NCI-H1417 treated with DMSO at 0.1 percent for 48 hours (cell line): ENCODE measurements at places on chromosomes 2 and 18.

GRCh38 chr2:42722320-42723190, 41.4 kb downstream of the OXER1 start:
- no peak for DNase-seq

- no peak for DNase-seq
Measured at GRCh38 chr18:75351409-75351808, 76.1 kb downstream of the SMIM21 start.

DNA sequence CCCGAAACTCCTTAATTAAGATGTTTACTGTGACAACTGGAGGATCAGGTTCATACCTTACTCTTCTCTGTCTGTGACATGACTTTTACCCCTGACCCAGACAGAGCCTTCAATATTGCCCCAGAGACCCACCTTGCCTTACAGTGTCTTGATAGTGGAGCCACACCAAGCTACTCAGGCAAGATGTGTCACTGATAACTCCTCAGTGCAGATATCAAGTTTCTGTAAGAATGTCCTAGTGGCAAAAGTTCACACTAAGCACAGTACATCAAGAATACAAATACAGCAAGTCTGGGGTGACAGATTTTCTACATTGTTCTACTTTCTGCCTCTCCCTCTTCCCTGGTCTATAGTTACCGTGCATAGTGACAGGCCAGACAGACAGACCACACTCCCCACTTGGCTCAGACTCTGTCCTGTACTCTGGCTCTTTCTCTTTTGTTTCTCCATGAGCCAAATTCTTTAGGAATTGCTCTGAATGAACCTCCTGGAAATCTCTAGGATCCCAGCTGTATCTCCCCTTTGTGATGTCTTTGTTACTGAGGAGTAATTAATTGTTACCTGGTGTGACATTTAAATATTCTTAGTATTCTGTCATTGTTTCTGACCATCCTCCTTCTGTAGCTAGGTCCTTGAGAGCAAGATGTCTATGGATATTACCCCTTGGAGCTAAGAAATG, 24.1 kb upstream of the APOB start:
- DNase-seq: no peak

GRCh38 chr18:2258954-2259353, 312.4 kb downstream of the METTL4 start:
- DNase-seq: no peak

- DNase-seq: no peak
Measured at GRCh38 chr2:241312082-241312481, 3.4 kb downstream of the HDLBP start.

- DNase-seq: no peak
Measured at GRCh38 chr2:207205173-207205957, 39.6 kb upstream of the KLF7 start.

GRCh38 chr2:203453858-203454451, 81.1 kb downstream of the RAPH1 start:
- no peak for DNase-seq

- DNase-seq: no peak
Measured at GRCh38 chr2:17638196-17638743, 97.8 kb downstream of the VSNL1 start.

DNA sequence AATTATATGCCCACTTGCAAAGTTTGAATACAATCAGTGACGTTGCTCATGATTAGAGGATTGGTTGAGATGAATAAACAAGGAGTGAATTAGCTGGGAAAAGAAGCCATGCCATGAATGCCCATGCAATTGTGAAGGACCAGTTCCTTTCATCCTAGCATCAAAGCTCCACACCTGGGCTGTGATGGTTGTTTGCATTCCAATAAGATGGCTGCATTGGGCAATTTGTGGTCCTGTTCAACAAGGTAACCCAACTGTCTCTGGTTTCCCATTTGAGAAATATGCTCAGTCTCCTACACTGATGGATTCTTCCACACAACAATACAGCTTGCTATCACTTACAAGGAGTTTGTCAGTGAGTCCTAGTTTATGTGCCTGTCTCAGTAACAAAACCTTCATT, 550.2 kb downstream of the STK39 start:
- DNase-seq: no peak

DNA sequence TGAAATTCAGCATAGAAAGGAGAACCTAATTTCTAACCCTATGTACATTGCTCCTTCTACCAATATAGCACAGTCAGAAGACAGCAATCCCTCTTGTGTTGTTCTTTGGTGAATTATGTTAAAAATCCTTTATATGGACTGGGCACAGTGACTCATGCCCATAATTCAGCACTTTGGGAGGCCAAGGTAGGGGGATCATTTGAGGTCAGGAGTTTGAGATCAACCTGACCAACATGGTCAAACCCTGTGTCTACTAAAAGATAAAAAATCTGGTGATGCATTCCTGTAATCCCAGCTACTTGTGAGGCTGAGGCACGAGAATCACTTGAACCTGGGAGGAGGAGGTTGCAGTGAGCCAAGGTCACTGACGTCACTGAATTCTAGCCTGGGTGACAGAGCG, 195.6 kb downstream of the TMX3 start:
- DNase-seq: no peak

- no peak for DNase-seq
Measured at GRCh38 chr18:37435996-37436395, 129.6 kb downstream of the CELF4 start.

- no peak for DNase-seq
Measured at GRCh38 chr2:6957031-6957714, 40.0 kb downstream of the RNF144A start.

- no peak for DNase-seq
Measured at GRCh38 chr2:120821446-120822160, 85.9 kb downstream of the GLI2 start.

- no peak for DNase-seq
Measured at GRCh38 chr2:5991305-5991968, 299.3 kb downstream of the SOX11 start.

- no peak for DNase-seq
Measured at GRCh38 chr2:206921529-206921928, 17.8 kb upstream of the CPO start.

DNA sequence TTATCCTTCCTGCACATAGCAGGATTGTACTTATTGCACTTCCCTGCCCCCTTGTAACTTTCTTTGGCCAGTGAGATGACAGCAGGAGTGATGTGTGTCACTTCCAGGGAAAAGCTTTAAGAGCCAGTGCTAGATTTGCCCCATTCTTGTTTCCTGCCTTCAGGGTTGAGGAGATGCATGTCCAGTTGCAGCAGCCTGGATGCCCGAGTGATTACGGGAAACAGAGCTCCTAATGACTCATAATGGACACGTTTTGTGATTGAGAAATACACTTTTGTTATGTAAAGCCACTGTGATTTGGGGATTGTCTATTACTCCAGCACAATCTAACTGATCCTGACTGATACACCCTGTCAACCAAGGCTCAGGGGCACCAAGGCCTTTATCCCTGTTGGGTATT, 5.0 kb upstream of the TET3 start:
- no peak for DNase-seq

GRCh38 chr2:222532315-222532714, 108.0 kb downstream of the SGPP2 start:
- no peak for DNase-seq

DNA sequence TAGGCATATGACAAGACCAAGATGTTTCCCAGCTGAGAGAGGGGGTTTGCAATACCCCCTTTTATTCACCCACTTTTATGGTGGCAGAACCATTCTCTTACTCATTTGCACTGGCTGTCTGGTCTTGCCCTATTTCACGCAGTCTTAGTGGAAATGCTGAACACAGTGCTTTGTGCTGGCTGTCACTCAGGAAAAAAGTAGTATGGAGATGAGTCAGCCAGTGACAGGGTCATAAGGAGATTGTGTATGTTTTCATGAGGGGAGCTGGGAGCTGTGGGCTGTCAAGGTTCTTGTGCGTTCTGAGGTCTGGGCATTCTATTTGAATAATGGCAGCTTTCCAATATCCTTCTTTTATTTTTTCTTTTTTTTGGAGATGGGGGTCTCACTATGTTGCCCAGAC, 10.9 kb upstream of the CNRIP1 start:
- no peak for DNase-seq

GRCh38 chr2:176876493-176877103, 336.0 kb upstream of the HNRNPA3 start:
- no peak for DNase-seq

- no peak for DNase-seq
Measured at GRCh38 chr2:118177318-118177717, 89.0 kb downstream of the INSIG2 start.

DNA sequence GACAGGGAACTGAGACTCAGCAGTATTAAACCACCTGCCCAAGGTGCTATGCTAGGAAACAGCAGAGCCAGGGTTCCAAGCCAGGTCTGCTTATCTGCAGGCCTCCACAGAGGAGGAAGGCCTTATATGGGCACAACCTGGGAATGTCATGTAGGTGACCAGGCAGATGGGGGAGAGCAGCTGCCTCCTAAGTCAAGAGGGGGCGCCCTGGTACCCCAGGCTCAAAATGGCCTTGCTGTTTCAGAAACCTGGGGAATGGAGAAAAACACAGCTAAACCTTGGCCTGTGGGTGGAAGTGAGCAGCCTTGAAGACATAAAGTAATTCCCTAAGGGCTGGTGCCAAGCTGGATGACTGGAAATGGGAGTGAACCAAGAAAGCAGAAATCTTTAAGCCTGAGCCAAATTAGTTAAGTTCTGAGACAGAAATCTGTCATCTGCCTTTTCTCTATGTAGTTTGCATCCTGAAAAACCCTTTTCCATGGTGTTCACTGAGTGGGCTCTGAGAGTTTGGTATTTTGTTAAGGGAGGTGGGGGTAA, 79.1 kb downstream of the MAPK4 start:
- no peak for DNase-seq

DNA sequence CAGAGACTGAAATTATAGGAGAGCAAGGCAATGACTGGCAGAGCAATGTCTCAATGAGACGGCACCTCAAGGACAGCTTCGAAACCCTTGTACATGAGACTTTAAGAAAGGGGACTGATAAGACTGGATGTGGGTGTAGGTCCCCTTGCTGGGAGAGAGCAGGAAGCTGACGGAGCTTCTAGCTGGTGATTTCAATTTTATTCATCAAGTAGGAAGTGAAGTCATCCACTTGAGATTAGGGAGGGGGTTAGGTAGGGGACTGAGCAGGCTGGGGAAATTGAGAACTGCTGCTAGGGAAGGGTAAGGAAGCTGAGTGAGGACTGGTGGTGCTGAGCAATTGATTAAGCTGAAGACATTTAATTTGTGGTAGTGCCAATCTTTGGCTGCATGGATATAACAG, 99.5 kb upstream of the ITGB6 start:
- no peak for DNase-seq

DNA sequence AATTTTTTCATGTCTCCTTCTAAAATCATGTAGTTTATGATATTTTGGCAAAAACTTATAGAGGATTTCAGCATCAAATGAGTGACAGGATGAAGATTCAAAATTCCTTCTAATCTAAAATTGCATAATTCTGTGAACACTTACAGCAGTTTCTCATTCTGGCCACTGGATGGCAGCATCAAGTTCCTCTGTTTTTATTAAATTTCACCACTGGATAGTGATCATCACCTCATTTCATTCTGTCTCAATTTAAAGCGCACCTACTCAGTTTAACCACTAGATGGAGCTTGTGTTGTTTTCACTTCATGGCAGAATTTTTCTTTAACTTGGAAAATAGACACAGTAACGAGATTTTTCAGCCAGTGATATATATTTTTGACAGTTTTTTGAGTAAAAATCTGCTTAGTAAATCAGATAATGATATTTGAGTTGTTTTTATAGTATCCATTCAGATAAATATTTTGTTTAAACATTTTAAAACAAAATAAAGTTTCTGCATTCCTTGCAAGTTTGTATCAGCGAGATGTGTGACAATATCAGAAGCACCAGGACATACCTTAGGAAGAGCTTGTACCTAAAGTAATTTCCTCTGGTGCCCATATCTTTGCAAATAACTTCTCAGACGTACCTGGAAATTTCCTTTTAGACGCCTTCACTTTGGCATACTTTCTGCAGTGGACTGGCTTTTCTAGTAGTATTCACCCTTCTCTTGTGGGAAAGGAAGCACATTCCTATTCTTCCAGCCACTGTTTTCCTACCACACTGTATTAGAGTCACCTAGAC, 94.7 kb upstream of the ARHGAP15 start:
- DNase-seq: peak; percentile 57

DNA sequence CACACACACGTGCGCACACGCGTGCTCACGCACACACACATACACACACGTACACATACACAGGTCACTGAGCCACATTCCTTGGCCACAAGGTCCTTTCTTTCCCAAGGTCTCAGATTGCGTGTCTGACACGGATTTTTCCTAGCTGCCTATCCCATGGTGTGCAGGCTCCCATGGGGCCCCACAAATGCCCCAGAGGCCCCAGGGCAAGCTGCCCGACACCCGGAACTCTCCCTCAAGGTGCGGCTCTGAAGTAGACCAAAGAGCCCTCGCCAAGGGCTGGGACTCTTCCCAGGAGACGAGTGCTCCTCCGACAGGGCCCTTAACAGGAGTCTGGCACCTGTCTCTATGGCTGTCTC, 46.7 kb downstream of the SDC1 start:
- no peak for DNase-seq

GRCh38 chr18:75678627-75679026, 251.1 kb upstream of the SMIM21 start:
- DNase-seq: no peak

DNA sequence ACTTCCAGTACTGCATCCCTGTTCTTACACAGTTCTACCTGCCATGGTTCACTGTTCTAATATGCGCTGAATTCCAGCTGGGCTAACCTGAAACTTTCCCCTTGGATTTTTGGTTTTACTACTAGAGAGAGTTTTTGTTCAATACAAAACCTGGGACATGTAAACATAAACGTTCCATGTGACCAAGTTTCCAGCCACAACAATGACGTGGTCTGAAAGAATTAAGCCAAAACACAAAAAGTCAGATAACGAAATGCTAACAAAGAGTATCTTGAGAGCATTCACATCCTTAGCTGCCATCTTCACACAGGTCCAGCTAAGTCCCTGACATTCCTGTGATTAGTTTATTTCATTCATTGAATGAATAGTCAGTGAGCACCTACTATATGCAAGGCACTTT, 467.0 kb upstream of the PKDCC start:
- DNase-seq: no peak

GRCh38 chr2:213016984-213017351, 134.4 kb downstream of the IKZF2 start:
- DNase-seq: no peak

GRCh38 chr2:3112131-3112530, 265.5 kb downstream of the EIPR1 start:
- DNase-seq: no peak

DNA sequence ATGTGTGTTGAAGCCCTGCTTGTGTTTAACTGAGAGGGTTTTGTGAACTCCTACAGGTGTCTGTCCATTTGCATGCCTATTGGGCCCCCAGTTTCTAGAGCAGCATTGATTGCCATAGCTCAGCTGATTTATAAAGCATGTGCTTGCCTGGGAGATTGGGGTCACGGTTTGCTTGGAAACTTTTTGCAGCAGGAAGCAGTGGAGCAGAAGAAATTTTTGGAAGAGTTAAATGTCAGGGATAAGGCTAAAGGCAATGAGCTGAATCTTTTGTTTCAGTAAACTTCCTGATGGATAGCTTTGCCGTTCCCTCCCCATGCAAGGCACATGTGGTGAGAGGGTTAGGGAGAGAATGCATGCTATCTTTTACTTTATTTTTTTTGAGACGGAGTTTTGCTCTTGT, 102.2 kb downstream of the PTPRM start:
- no peak for DNase-seq
